ENCODE measurements at places on chromosomes 1 and 21.

- DNase-seq = no peak
These were observed 24.9 kb upstream of the C1QA start for GRCh38 chr1:22611530-22611947.

DNA sequence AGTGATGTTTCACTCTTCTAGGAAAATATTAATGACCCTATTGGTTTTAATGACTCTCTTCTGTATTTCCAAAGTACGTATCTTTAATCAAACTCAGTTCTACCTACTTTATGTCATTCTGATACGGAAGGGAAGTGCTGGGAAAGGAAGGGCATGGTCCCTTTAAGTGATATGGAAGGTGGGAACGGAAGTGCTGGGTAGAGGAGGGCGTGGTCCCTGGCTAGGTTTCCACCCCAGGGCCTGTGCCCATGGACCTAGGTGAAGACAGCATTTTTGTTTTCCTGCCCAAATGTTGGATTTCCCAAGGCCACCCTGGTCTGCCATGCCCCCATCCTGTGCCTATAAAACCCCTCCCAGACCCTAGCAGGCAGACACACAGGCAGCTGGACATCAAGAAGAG lies 24.0 kb downstream of the RGS4 start:
- no peak for DNase-seq

GRCh38 chr21:38905752-38906151 lies 100.0 kb downstream of the ETS2 start:
- no peak for DNase-seq

DNA sequence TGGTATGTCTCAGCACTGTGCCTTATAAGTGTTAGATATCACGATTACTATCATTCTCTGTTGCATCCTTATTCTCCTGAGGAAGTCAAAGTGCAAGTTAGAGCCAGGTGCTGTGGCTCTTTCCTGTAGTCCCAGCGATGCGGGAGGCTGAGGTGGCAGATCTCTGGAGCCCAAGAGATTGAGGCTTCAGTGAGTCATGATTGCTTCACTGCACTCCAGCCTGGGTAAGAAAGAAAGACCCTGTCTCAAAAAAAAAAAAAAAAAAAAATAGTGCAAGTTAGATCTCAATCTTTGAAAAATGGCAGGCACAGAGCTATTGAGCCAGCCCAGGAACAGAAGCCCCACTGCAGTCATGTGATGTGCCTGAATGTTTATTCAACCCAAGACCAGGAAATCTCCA lies 147.8 kb upstream of the POGK start:
- DNase-seq = no peak

DNA sequence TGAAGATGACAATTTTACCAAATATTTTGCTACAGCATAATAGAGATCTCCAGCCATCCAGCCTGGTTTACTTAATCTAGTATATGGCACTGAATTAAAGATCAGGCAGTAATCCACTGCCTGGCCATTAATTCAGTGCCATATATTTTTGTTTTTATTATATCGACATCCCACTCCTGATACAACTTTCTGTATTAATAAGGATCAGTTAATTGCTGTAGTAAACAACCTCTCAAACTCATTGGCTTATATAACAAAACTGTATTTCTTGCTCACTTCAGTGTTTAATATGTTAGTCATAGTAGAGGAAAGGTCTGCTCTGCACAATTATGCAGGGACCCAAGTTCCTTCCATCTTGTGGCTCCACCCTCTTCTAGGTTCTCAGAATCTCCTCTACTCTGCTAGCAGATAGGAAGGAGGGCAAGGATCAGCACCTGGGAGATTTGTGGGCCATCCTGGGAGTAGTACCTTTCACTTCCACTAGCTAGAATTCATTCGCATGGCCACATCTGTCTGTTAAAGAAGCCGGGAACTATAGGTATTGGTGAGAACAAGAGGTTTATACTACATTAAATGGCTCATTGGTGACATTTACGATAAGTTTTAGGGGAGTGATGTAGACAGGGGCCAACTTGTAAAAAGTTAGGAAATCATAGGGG lies 3.6 kb upstream of the ZDHHC18 start:
- no peak for DNase-seq

- no peak for DNase-seq
These were observed 467.5 kb upstream of the CXADR start for GRCh38 chr21:17045214-17045853.

DNA sequence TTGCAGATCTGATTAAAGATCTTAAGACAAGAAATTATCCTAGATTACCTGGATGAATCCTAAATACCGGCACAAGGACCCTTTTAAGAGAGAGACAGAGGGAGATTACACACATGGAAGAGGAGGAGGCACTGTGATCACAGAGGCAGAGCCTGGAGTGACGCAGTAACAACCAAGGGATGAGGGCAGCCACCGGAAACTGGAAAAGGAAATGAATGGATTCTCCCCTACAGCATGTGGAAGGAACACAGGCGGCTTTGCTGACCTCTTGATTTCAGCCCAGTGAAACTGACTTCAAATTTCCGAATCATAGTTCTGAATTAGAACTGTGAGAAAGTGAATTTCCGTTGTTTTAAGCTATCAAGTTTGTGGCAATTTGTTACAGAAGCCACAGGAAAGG lies 50.2 kb upstream of the IVNS1ABP start:
- no peak for DNase-seq

- peak; percentile 81 for DNase-seq
These were observed 183.5 kb downstream of the RUNX1 start for GRCh38 chr21:34865400-34866241.

GRCh38 chr1:109636201-109636952 lies 16.7 kb downstream of the AMPD2 start:
- DNase-seq = peak; percentile 43

DNA sequence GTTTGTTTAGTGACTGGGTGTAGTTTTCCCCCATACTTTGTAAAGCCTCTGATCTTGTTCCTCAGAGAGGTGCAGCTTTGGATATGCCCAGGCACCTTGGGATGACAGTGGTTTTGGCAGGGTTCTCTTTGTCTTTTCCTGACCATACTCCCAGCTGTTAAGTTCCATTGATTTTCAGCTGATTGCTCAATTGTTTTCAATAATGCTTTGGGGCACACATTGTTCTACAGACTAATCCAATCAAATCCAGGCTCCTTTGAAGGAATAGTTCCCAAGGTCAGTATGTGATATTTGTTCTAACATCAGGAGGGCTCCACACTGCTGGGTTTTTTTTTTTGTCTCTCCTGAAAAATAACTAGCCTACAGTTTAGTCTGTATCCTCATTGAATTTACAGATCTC lies 24.8 kb downstream of the PPP2R5A start:
- DNase-seq = no peak

DNA sequence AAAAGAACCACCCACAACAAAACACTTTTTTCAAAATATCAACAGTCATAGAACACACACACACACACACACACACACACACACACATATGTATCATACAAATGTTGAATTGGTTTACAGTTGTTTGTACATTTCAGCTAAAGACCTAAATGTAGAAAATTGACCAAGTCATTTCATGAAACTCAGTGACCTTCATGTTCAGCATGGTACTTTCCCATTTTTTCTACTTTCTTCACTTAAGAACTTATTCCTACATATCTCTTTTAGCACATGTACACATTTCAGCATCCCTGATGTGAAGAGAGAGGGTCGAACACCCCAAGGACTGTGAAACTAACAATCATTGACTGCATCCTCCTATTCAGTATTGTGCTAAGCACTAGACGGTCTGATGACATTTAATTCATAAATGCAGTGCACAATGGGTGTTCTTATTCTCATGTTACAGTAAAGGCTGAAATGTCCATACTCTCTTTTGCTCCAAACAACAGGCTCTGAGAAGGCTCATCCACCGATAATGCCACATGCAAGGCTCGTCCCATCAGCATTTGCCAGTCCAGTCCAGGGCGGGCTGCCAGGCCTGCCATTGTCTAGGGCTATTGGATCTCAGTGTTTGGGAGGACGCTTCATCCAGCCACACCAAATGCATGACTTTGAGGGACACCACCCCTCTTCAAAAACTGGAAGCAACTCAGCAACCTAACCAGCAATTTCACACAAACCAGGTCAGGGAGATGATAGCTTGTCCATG lies 150.1 kb upstream of the RUNX1 start:
- no peak for DNase-seq

GRCh38 chr1:19087017-19087736 lies 122.9 kb downstream of the UBR4 start:
- no peak for DNase-seq

All from stimulated activated effector memory CD8-positive, alpha-beta T cell treated with anti-CD3 and anti-CD28 coated beads, Interleukin-12 subunit alpha, Interleukin-12 subunit beta, amount 100 ng/mL, for 72 hours (primary cell).